ENCODE measurements at places on chromosomes 6 and 20. TPM values are rescaled to one million over a fixed set of nuclear protein-coding genes. Genes with fewer than 3 reads are reported as not detected.

Gene CDH22
- total RNA-seq, result 1.3 TPM

Gene PRR18
- not detected for total RNA-seq

Gene RARS2
- 7.3 TPM for total RNA-seq

Gene ECT2L
- total RNA-seq, result not detected

Gene HNF4A
- 28.5 TPM for total RNA-seq

- no peak for DNase-seq
Observed at GRCh38 chr6:107769053-107769658, 55.0 kb downstream of the SCML4 start.

DNA sequence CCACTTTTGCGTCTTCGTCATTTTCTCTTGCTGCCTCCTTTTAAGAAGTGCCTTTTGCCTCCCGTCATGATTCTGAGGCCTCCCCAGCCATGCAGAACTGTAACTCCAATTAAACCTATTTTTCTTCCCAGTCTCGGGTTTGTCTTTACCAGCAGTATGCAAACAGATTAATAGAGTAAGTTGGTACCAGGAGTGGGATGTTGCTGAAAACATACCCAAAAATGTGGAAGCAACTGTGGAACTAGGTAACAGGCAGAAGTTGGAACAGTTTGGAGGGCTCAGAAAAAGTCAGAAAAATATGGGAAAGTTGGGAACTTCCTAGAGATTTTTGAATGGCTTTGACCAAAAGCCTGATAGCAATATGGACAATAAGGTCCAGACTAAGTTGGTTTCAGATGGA, 309.2 kb downstream of the MEI4 start:
- DNase-seq, result no peak

- DNase-seq, result peak; percentile 97
Observed at GRCh38 chr20:18287915-18288748, at the start of gene ZNF133. TSS of gene ZNF133 (plus strand) at chr20:18288527. CDS start at chr20:18305687, 17,160 bp downstream.

DNA sequence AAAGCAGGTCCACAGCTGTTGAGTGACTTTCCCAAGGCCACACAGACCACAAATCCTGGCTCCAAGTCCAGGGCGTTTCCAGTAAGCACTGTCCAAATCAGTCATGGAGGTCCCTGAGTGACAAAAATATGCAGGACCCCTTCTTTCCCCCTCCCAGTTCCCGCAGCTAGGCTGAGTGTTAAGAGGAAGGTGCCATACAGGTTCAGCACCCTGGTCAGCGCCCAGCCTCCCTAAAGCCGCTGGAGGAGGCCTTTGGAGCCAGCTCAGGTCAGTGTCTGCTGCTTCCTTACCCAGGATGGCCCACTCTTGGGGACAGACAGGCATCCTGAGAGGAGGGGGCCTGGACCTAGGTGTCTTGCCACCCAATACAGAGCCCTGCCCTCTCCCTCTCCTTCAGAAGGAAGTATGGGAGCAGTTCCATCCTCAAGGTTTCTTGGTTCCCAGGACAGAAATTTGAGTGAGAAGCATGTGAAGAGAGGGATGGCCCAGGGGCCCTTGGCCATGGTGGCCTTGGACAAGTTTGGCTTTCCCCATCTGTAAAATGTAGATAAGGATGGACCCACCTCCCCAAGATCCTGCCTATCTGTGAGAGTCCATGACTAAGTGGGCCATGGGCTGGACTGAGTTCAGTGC, 13.2 kb downstream of the TMEM74B start:
- no peak for DNase-seq

- DNase-seq, result no peak
Observed at GRCh38 chr6:104580452-104580851, 279.3 kb downstream of the HACE1 start.

DNA sequence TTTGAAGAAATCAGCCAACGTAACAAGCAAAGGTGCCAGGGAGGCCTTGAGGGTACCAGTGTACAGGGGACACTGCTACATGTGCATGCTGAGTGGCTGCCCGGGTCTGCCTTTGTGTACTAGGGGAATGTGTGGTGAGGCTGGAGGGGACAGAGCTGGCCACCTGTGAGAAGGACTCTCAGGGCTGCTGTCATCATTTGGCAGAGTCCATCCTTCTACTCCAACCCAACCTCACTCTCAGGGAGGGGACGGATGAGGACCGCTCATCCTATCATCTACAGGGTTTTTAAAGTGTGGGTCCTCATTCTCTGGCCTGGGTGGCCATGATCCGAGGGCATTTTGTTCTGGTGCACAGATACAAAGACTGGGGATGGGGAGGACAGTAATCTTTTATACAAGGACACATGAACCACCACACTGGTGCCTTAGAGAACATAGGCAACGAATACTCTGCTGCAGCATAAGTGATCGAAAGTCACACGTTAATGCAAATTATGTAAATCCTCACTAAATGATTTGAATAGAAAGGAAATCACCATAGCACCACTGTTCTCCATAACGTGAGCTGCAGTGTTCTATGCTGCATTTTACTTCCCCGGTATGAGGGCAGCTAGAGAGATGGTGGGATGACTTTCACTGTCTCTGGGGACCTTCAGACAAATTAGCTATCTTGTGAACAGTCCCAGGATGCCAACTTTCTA, 181.4 kb downstream of the GMPR start:
- no peak for DNase-seq
